ENCODE measurements at places on chromosomes 4 and X. TPM values are rescaled to one million over a fixed set of nuclear protein-coding genes. Genes with fewer than 3 reads are reported as not detected.
A peak's percentile ranks its signal among the peaks of the same experiment; 100 is the strongest.

DNA sequence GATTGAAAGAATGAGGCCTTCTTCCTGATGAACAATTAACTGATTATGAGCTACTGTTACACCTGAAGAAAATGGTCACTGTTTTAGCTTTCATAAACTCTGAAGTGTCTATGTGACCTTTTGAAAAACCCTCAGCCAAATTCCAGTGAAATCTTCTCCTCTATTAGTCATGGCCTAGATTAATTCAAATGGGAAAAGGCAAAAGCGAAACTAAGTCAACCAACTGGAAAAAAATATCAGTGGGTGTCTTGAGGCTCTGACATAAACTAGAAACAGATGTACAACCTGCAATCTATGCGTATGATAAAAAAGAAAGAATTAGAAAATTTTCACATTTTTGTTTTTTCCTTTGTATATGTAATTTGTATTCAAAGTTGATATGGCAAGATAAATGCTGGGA lies 169.4 kb upstream of the BANK1 start:
- no peak for DNase-seq

- DNase-seq = no peak
Measured at GRCh38 chr4:1638272-1638598, 45.9 kb downstream of the FAM53A start.

DNA sequence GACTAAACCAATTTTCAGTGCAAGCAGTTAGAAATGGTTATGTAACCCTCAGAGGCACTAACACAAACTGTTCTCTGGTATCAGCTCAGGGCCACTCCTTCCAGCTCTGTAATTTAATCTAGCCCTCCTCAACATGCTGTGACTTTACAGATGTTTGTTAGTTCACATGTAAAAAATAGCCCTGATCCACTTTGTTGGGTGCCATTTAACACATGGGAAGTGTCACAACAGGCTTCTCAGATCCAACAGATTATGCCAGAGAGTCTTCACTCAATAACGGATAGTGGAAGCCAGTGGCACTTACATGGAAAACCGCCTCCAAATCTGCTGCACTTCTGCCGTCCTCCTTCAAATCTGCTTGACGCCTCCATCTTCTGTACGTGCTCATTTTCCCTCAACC lies 51.6 kb downstream of the ATP8A1 start:
- no peak for DNase-seq

- DNase-seq = no peak
Measured at GRCh38 chrX:126799059-126799458, 20.5 kb upstream of the PRR32 start.

DNA sequence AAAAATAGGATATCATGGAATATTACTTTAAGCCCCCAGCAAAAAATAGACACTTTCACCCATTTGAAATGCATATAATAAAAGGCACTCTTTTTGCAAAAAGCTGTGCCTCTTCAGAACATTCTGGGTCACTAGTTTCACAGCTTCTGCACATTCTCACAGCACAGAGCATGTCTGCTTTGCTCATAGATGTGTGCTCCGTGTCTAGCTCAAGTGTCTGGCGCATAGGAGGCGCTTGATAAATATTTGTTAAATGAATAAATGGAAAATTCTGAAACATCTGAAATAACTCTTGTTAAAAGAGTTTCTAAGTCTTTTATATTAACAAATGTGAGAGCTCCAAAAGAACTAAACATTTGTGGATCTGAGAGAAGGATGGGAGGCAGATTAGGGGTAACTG lies 275.2 kb downstream of the PTTG2 start:
- DNase-seq = no peak

DNA sequence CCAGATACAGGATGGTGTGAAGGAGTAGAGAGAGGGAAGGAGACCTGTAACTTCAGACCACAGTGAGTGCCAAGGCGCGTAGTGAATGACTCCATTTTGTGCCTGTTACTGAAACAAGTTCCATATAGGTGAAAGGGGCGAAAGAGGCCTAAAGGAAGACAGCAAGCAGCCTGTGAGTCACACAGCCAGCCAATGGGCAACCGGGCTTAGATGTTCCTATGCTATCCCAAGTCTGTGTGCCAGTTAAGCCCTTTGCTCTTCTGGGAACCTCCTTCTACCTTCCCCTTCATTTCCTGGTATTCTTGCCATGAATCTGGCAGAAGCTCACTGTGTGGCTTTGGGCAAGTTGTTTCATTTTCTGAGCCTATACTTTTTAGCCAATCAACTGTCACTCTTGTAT lies 161.8 kb upstream of the LDB2 start:
- no peak for DNase-seq

- DNase-seq = no peak
Measured at GRCh38 chr4:2684486-2684885, 71.7 kb downstream of the TNIP2 start.

DNA sequence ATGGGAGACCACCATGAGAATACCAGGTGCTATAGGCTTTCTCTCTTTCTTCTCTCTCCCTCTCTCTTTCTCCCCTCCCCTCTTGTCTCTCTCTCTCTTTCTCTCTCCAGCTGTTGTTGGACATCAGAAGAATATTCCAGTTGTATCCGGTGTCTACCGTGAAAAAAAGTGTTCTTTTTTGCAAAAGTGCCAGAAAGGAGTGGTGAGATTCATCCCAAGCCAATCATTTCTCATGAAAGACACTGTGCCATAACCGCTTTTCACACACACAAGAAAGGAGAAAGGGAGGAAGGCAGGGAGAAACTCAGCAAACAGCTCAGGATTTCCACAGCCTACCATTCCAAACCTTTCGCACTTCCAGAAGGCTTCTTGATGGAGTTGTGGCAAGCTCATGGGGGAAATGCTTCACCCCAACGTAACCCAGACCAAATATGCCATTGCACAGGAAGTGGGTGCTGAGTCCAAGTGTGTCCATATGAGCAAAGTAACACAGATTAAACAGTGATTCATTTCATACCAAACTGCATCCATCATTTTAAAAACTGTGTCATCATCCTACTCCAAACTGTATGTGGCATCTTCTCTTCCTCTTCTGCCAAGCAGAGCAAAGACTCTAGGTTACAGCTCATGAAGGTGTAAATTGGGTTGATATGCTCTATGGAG lies 224.0 kb downstream of the APBB2 start:
- DNase-seq = peak; percentile 84

The PDE5A gene
- total RNA-seq = 2.3 TPM

GRCh38 chr4:125689805-125690204 lies 375.1 kb downstream of the FAT4 start:
- DNase-seq = no peak

The SMIM10 gene
- 1.3 TPM for total RNA-seq

DNA sequence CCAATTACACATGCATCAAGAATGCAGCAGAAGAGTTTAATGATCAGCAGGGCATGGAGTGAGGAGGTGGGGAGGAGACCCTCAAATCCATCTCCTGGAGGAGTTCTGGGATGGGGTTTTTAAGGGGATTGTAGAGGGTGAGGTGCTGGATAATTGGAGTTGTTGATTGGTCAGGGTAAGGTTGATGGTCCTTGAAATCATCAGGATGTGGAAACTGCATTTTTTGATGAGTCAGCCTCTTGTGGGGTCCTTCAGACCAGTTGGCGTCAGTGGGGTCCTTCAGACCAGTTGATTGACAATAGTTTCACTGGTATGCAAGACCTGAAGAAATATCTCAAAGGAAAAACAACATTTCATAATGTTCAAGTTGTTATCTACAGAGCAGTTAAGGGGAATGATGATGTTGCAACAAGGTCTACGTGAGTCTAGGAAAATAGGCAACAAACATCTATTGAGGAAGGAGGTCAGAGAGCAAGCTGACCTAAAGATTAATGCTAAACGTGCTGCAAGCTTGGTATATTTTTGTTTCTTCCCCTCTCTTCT lies 88.3 kb downstream of the NRK start:
- no peak for DNase-seq

The UGT2B11 gene
- total RNA-seq = not detected

- no peak for DNase-seq
Measured at GRCh38 chr4:154617820-154618317, 5.4 kb upstream of the FGG start.

The SLITRK4 gene
- total RNA-seq = 0.77 TPM

GRCh38 chrX:153778684-153779101 lies 2.1 kb upstream of the SRPK3 start:
- DNase-seq = no peak

DNA sequence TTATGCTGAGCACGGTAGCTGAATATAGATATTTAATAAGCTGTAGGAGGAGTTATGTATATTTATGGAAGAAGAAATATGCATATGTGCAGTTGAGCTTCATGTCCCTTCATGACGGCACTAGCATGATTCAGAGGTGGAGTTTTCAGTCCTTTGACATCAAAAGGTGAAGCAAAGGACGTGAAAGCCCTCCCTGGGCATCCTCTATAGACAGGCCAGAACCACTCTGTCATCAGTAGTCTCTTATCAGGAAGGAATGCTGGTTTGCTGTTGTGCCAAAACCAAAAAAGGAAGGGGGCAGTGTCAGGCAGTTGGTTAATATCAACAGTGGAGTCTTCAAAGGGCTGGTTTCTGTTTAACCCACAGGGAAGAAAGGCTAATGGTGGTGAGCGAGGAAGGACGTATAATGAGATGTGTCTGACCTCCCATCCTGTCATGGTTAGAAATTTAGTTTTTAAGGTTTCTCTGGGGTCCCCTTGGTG lies 23.5 kb upstream of the IL2 start:
- no peak for DNase-seq

The NAP1L2 gene
- 1.0 TPM for total RNA-seq

The GAGE12E gene
- not detected for total RNA-seq

DNA sequence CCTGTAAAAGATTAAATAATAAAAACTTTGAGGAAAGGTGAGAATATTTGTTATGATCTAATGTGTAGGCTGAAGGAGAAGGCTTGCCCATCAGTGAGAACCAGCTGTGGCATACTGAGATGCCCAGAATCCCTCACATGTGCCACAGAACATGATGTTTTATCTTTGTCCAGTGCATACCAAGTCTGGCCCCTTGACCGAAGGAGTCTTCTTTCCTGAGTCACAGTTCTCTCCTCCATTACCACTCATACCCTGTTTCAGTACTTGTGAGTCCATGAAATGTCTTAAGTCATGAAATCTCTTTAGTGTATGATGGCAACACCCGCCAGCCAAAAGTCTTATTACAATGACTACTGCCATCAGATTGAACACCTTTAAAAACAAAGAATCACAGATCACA lies 42.7 kb downstream of the PPARGC1A start:
- no peak for DNase-seq

The SPANXC gene
- total RNA-seq = not detected

DNA sequence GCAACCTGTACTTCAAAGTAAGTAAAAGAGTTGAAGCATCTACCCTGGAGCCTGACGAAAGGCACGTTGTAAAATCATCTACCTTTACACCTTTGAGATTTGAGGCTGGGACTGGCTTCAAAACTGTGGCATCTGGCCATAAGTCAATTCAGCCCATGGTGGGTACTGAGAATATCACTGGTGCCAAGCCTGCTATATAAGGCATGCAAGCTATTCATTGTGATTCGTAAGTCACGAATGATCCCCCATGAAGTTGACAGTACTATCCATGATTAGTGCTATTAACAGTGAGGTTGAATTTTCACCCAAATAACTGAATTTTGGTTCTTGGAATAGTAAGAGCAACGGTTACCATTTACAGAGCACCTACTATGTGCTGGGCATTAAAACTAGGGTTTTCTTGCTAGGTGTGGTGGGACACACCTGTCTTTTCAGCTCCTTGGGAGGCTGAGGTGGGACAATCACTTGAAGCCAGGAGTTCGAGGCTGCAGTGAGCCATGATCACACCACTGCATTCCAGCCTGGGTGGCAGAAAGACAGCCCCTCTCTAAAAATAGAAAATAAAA lies 39.8 kb downstream of the IRF2 start:
- no peak for DNase-seq

The NDST3 gene
- total RNA-seq = not detected

The TLR3 gene
- total RNA-seq = 5.2 TPM

- DNase-seq = peak; percentile 33
Measured at GRCh38 chrX:8783097-8783713, 18.0 kb downstream of the FAM9A start.

The PLP1 gene
- not detected for total RNA-seq

DNA sequence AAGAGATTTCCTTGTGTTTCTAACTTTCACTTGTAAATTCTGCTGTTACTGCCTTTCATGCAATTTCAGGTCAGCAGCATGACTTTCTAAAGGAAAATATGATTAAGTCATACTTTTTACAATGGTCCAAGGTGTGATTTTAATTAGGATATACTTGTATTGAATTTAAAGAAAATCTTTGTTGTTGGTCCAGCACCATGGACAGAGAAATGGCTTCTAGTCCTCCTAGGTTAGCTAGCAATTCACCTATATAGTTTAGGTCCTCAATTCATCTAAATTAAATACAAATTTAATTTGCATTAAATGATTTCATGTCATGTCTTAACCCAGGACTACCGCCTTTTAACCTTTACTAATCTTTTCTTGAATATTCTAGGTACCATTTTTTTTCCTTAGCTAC lies 304.9 kb upstream of the RPS6KA3 start:
- no peak for DNase-seq

- no peak for DNase-seq
Measured at GRCh38 chr4:89468602-89469001, 161.0 kb upstream of the GPRIN3 start.

GRCh38 chr4:168488869-168489274 lies 8.0 kb upstream of the PALLD start:
- DNase-seq = peak; percentile 27
